ENCODE measurements at places on chromosomes 11 and 22.

DNA sequence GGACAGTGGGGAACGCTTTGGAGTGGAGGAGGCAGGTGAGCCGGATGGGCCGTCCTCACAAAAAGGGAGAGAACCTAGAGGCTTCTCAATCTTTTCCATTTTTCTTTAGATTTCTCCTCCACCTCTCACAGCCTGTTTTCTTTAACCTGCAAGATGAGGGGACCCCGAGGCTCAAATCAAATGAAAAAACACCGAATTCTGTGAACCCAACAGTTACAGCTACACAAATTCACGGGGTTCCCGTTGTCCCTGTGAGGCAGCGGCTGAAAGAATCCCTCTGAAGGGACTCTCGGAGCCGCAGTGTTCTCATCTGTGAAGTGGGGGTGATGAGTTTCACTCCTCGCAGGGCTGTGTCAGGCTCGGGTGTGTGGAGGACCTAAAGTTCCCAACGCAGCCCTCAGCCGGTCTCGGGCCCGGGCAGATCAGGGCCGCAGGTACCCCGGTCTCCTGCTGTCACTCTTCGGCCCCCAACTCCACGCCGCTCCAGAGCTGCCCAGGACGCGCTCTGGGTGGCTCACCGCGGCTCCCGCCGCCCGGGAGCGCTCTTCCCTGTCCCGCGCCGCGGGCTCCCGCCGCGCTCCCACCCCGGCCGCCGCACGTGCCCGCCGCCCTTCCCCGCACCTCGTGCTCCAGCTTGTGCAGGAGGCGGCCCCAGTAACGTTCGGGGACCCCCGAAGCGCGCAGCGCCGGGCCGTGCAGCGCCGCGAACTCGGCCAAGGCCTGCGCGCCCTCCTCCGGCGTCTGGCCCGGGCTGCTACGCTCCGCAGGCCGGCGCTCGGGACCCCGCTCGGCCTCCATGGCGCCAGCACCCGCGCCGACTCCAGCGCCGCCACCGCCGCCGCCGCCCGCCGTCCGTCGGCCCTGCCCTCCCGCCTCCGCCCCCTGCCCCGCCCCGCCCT, at the start of gene TTLL12:
TTLL12 (minus strand) TSS at position 863 of the 899 bp plus-strand sequence; CDS start at position 798, 65 bp downstream.
- no peak for DNase-seq

DNA sequence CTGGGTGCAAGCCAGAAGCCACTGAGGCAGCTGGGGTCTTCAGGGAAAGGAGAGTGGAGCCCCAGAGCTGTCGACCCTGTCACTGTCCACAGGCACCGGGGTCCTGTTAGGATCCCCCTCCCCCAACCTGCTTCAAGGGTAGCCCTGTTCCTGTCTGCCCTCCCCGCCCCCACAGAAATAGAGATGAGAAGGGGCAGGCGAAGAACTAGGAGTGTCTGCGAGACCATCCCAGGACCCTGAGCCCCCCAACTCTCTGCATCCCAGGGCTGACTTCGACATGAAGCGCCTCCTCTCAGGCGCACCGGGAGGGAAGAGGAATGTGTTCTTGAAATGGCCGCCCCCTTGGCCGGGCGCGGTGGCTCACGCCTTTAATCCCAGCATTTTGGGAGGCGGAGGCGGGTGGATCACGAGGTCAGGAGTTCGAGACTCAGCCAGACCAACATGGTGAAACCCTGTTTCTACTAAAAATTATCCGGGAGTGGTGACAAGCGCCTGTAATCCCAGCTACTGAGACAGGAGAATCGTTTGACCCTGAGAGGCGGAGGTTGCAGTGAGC, 607 bp upstream of the ZNF70 start:
- no peak for DNase-seq

DNA sequence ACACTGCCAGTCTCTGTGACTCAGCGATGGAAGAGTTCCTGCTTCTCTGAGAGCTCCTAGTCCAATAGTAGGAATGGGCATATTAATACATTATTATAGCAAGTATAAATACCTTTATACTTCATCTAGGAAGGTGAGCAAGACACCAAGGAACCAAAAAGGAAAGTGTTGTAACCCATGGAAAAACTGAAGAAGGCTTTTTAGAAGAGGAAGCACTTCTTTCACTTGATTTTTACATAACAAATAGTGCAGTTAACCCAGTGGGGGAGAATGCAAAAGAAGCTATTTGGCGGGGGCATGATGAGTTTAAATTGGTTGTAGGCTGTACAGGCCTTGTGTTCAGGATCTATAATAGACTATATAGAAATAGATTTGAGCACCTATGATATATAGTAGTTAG, 31.2 kb upstream of the C11orf87 start:
- no peak for DNase-seq

DNA sequence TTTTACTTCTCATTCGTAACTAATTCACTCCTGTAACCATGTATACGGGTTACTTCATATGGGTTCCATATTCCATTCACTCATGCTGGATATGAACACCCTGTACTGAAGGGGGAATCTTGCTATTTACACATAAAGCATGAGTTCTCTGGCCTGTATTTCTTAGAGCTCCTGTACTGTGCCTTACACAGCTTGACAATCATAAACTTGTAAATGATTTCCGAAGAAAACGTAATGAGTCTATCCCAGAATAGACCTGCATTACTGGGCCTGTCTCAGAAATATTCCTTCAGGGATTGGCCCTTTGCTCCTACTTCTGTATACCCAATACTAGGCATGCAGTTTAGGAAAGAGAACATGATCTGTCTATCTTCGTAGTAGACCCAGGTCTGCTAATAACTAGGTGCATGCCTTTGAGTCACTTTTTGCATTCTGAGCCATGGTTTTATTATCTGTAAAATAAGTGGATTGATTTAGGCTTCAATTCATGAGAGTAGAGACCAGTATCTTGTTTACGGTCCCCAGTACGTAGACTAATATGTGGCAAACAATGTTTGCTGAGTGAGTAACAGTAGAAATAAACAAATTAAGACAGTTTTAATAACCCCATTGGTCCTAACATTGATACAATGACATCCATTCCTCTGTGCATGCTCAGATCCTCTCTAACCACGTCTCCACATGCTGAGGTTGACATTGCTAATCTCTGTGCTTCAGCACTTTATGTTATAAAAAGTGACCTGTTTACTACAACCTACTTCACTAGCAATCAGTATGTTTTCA, 1.2 kb downstream of the CCDC34 start:
- DNase-seq, result no peak

DNA sequence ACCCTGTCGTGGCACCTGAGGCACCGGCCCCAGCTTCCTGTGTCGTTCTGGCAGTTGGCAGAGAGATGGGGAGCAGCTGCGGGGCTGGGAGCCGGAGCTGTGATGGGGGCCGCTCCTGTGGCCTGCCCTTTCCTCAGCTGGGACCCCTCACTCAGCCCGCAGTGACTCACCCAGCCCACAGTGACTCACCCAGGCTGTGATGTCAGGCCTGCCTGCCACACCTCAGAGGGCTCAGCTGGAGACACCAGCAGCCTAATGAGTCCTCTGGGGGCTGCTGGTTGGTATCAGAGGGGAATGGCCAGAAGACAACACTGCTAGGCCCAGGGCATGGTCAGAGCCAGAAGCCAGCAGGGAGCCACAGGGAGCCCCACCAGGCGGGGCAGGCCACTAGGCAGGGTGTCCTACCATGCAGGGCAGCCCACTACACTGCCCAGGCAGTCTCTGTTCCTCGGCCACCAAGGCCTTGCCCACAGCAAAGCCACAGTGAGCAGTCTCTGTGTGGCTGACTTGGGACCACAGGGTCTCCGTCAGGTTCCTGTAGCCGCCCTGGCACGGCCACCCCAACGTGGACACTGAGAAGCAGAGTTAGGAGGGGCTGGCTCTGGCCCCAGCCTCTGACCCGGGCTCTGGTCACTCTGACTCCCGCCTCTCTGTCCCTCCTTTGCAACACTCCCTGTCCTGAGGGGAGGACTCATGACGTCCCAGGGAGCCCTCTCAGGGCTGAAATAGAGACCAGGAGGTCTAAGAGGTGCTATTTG, 4.2 kb upstream of the FXYD2 start:
- no peak for DNase-seq

- no peak for DNase-seq
Observed at GRCh38 chr11:61917334-61918109, at the start of gene RAB3IL1. Gene RAB3IL1, minus strand, starts transcription at chr11:61917566. Its CDS starts 199 bp downstream, at chr11:61917367.

GRCh38 chr11:1326435-1327063, 17.1 kb upstream of the TOLLIP start:
- DNase-seq, result no peak

- DNase-seq, result no peak
Observed at GRCh38 chr11:60970369-60970774, 1.1 kb upstream of the CD6 start.

DNA sequence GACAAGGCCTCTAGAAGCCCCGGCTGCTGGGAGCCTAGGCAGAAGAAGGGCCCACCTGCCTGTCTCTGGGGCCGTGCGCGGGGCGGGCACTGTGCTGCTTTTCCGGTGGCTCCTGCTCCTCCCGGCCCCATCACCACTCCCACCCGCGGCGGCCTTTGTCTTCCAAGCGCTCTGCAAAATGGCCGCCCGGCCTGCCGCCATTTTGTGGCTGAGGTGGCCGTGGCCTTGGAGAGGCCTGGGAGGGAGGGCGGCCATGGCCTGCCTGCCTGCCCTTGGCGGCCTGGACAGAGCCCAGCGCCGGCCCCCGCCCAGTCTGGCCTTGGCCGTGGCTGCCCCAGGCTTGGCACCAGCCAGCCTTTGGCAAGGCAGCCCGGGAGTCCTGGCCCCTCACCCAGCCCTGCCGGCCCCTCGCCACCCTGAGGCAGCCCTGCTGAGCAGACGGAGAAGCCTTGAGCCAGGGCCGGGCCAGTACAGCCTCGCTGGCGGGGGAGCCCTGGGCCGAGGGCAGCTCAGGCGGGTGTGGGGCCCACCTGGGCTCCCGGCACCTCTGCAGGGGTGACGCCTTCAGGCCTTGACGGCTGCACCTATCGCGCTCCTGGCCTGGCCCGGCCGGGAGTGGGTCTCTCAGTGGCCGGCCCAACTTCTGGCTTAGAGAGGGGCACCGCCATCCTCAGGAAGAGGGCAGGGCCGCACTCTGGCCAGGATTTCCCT, 46.0 kb upstream of the PPARA start:
- no peak for DNase-seq

GRCh38 chr11:25775603-25776002, 556.3 kb upstream of the ANO3 start:
- DNase-seq, result no peak

- DNase-seq, result no peak
Observed at GRCh38 chr11:36057379-36058042, 113.6 kb downstream of the LDLRAD3 start.

DNA sequence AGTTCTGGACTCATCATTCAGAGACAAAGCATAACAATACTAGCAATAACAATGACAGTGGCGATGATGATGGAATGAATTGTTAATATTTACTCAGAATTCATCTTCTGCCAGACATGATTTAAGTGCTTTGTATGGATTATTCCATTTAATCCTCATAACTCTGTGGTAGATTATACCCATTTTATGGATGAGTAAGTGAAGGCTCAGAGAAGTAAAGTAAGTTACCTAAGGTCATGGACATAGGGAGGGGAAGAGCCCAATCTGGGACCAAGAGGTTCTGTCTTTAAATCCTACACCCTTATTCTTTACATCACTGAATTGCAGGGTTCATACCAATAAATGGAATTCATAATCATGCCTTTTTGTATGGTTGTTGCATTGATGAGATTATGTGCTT, 72.7 kb downstream of the MYO18B start:
- no peak for DNase-seq

DNA sequence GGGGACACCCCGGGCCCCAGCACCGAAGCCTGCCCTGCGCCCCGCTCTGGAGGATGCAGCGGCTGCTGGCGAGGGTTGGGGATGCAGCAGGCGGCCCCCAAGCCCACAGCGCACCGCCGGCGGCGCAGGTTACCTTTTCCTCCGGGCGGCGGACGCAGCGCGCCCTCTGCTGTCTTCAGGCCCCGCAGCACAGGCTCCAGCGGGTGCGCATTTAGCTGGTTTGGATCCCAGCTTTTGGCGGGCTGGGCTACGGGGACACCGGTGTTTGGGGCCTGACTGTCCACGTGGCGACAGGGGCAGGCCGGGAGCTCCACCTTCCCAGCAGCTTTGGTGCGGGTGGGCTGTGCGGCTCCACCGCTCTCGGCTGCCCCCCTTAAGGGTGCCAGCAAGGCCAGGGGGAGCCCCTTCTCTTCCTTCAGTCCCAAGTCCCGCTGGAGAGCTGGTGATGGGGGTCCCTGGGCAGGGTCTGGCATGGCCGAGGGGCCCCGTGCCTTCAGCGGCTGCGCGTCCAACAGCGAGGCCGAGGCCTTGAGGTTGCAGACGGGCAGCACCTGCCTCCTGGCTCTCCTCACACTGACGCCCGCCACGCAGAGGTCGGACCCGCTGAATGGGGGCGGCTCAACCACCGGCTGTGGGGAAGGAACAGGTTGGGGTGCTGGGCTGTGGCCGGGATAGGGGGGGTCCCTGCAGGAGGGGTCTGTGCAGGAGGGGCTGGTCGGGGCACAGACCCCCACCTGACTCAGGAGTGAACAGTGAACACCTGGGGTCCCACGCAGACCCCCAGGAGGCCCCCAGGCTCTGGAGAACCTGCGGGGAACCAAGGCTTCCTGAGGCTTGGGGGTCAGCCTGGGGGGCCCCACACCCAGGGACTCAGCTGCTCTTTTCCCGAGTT, 18.0 kb upstream of the IL17REL start:
- peak; percentile 82 for DNase-seq

DNA sequence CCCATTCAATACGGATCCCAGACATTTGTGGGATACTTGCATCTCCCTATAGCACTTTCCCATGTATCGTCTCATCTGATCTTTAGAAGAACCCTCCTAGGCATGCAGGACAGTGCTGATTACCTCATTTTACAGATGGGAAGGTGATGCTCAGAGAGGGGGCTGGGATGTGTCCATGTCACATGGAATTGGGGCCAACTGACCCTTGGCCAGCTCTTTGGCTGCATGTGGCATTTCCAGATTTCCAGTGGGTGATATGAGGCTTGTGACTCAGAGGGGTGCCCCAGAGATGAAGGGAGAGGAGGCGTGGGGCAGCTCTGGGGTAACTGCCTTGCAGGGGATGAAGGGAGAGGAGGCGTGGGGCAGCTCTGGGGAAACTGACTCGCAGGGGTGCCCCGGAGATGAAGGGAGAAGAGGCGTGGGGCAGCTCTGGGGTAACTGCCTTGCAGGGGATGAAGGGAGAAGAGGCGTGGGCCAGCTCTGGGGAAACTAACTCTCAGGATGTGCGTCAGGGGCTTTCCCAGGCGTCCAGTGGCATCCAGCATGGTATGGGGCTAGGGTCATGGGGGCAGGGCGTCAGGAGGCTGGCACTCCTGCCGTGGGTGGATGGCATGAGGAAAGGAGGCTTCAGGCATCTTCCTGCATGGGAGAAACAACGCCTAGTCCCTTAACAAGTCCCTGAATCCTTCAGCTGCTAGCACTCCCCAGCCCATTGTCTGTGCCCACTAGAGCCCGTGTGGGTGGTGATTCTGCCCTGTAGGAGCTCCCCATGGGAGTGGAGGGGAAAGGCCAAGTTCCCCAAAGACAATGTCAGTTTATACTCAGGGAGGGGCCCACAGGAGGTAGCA, 11.9 kb upstream of the CERK start:
- DNase-seq, result no peak

DNA sequence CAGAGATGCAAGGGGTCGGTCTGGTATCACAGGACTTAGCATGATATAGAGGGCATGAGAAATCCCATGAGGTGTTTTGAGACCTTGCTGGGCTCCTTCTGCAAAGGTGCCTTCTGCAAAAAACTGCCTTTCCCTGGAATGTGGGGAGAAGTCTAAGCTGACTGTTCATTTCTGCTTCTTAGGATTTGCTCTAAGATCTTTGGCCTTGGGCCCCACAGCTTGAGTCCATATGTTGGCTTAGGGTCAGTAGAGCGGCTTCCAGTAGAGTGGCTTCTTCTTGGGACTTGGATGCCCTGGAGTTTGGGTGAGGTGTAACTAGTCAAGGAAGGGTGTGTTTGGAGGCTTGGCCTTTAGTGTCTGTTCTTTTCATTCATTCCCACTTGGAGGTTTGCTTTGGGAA, 37.0 kb downstream of the AMPD3 start:
- DNase-seq, result no peak

All from iPS DF 6.9 (cell line).